Germinal center (tissue), 1 donor: ENCODE measurements at places on chromosomes 1 and 21.

DNA sequence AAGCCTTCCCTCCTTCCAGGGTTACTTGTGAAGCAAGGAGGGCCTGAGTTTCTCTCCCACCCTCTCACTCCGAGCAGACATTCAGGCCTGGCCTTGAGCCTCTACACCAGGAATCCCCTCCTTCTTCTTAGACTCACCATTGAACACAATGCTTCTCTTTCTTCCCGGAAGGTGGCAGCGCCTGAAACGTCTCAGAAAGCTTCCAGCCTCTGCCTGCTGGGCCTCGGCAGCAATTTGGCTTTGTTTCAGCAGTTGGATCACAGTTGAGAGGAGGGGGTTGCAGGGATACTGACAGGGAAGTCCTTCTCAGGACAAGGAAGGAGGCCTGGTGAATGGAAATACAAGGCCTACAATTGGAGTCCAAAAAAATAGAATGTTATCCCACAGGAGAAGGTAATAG lies 6.3 kb downstream of the CLDN8 start:
- DNase-seq = no peak

- DNase-seq = no peak
Observed at GRCh38 chr1:65844821-65845534, 52.3 kb downstream of the PDE4B start.

GRCh38 chr1:206907304-206907991 lies 10.2 kb downstream of the IL24 start:
- no peak for DNase-seq

DNA sequence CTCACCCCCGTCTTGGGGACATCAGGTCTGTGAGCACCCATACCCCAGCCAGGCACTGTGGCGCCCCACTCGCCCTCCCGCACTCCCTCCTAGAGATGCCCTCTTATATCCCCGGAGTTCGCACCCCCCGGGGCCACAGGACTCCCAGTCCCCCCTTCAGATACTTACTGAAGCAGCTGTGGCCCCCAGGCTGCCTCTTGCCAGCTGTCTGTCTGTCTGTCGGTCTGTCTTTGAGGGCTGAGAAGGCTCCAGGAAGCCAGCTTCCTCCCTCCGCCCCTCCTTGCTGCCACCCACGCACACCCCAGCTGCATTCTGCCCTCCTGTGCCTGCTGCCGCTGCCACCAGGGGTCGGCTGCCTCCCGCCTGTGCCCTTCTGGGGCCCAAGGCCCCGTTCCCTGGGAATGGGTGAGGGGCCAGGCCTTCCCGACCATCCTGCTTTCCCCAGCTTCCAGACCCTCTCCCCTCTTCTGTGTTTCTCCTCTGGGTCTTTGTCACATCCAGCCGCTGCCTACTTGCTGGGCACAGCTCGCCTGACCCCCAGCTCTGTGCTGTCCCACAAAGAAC lies at the start of gene PTPN7:
PTPN7 (minus strand) TSS at position 226 of the 564 bp plus-strand sequence. CDS start 1,200 bp downstream, outside the sequence.
- DNase-seq = peak; percentile 90

GRCh38 chr1:246724731-246725095 lies 504 bp downstream of the SCCPDH start:
- DNase-seq = peak; percentile 23

DNA sequence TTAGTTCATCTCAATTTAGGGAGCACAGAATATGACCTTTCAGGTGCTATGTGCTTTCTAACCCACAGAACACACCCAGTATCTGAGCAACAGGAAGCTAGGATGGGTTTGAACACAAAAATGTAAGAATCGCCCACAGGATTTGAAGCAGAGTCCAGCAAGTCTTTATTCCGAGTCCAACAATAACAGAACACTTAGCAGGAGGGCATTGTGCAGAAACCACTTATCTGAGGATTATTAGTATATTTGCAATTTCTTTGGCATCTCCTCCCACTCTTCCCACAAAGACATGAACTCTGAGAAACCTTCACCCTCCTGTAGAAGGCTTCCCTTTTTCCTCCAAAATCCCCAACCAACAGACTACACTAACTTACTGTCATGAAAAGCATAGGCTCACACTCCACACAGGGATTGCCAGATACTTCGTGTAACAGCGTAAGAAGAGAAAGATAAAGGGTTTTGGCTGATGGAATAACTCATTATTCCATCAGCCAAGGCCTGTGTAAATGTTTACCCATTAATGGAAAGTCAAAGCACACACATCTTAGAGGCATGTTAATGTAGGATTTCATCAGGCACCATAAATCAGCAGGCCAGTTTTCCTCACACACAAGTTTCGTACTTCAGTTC lies 16.1 kb downstream of the SIPA1L2 start:
- DNase-seq = no peak

DNA sequence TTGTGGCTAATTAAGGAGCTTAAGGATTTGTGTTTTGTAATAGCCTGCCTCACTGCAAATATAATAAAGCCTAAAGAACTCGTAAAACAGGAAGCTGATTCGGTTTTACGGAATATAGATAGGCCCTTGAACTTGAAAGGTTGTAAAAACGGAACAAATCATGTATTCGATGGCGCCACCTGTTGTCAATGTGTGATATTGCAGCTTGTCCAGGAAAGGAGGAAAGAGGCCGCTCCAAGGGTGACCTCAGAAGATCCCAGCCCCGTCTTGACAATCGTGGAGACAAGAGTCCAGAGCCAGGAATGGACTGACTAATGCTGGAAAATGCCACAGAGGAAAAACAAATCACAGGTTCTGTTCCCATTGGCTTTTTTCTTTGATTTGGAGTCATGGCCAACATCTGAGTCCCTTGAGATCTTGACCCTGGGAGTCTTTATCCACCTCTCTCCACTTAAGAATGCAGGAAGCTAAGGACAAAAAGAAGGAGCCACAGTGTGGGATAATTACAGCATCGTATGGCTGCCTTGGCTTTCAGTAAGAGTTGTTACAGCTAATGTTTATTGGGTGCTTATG lies 7.0 kb upstream of the IGSF21 start:
- peak; percentile 67 for DNase-seq

DNA sequence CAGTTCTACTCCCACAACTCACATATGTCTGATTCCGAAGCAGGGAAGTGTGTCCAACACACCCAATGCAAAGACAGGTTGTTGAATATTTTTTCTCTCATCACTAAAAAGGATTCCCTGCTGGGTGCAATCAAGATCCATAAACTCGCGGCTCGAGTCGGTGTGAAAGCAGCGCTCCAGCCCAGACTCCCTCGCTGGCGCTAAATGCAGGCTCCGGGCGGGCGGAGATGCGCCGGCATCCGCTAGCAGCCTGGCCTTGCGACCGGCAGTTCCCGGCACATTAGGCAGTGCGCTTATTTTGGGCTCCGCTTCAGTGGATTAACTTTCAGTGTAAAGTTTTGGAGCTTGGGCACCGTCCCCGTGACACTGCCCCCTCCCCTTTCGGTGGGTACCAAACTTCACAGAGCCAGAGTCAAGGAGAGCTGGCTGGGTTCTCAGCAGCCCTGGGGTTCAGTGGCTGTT lies 87.7 kb upstream of the POU3F1 start:
- DNase-seq = no peak

DNA sequence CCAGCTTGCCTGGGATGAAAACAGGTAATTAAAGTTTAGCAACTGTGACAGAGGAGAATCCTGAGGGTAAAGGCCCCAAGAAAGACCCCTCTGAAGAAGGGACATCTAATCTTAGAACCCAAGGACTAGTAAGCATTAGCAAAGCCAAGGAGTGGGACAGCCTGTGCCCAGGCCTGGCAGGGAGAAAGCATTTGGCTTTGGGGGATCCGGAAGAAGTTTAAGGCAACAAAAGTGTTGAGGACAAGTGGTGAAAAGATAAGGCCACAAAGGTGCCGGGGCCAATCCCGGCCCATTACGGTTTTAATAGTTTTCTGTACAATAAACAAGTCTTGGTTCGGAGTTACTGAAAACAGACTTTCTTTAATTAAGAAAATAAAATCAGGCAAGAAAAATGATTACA lies 275.5 kb downstream of the TM2D1 start:
- DNase-seq = no peak

- DNase-seq = no peak
Observed at GRCh38 chr1:215772151-215772550, 205.0 kb downstream of the KCTD3 start.

DNA sequence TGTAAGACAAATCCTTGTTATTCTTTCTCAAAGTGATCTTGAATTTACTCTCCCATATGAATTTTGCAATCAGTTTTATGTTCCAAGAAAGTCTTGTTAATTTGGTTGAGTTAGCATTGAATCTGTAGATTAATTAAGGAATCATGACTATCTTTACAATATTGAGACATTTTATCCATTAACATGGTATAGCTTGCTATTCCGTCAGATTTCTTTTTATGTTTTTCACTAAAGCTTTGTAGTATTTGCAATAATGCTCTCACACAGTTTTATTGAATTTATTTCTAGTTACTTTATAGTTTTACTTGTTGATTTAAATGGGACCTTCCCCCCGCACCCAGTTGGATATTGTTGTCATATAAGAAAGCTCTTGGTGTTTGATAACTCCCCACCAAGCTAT lies 5.8 kb upstream of the EDARADD start:
- no peak for DNase-seq

- peak; percentile 68 for DNase-seq
Observed at GRCh38 chr1:54810153-54810942, 9.2 kb upstream of the TTC22 start.

- DNase-seq = peak; percentile 64
Observed at GRCh38 chr1:23577056-23578004, 18.0 kb upstream of the ID3 start.

GRCh38 chr1:110084227-110085078 lies 14.0 kb upstream of the ALX3 start:
- DNase-seq = peak; percentile 45

- no peak for DNase-seq
Observed at GRCh38 chr1:30272277-30273020, 450.9 kb downstream of the MATN1 start.

- no peak for DNase-seq
Observed at GRCh38 chr1:65279070-65279779, 30.1 kb upstream of the DNAJC6 start.
